ENCODE measurements at places on chromosomes 7 and 10. TPM values are rescaled to one million over a fixed set of nuclear protein-coding genes. Genes with fewer than 3 reads are reported as not detected.

Gene THSD7A
- polyA plus RNA-seq = 0.29 TPM

Gene PIK3CG
- 1.3 TPM for polyA plus RNA-seq

Gene LIPJ
- 0.13 TPM for polyA plus RNA-seq

Gene FXYD4
- polyA plus RNA-seq = not detected

Gene PTPRZ1
- 1.4 TPM for polyA plus RNA-seq

Gene ADAM8
- polyA plus RNA-seq = 27.2 TPM
